ENCODE measurements at places on chromosomes 11 and 22.

- DNase-seq = no peak
Observed at GRCh38 chr11:86741839-86742805, 58.2 kb upstream of the PRSS23 start.

DNA sequence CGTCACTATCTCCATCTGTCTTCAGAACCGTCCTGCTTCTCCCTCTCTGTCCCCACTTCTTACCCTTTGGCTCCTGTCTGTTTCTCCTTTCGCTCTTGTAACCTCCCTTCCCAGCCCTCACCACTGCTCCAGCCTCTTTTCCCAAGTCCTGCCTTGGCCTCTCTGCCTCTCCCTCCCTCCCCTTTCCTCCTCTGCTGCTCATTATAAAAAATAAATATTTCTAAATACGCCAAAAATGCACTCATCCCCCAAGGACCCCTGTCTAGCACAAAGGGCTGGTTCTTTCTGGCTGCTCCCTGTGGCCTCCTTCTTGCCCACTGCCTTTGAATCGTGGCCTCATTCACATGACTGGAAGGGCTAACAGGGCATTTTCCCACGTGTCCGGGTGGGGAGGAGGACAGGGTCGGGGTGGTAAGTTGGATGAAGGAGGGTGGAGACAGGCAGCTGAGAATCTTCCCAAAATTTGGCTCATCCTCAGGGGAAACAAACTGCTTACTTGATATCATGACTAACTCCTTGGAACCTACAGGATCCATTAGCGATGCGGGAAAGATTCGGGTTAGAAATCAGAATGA, 26.4 kb upstream of the OAF start:
- DNase-seq = no peak

- no peak for DNase-seq
Observed at GRCh38 chr11:92779746-92780145, 189.7 kb upstream of the MTNR1B start.

DNA sequence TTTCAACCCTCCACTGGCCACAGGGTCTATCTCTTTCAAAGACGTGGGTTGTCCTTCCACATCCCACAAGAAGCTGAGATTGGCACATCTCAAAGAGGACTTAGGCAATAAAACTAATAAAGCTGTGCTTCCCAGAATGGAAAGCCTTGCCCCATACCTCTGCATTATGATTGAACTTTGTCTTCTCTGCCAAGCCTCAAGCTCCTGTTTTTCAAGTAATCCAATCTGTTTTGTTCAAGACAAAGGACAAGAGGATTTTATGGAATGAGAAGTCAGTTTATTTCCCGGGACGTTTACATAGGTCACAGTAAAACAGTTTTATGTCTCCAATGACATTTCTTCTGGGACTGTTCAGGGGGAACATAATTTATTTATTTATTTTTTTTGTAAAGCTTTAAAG, 108.4 kb downstream of the GALNT18 start:
- no peak for DNase-seq

DNA sequence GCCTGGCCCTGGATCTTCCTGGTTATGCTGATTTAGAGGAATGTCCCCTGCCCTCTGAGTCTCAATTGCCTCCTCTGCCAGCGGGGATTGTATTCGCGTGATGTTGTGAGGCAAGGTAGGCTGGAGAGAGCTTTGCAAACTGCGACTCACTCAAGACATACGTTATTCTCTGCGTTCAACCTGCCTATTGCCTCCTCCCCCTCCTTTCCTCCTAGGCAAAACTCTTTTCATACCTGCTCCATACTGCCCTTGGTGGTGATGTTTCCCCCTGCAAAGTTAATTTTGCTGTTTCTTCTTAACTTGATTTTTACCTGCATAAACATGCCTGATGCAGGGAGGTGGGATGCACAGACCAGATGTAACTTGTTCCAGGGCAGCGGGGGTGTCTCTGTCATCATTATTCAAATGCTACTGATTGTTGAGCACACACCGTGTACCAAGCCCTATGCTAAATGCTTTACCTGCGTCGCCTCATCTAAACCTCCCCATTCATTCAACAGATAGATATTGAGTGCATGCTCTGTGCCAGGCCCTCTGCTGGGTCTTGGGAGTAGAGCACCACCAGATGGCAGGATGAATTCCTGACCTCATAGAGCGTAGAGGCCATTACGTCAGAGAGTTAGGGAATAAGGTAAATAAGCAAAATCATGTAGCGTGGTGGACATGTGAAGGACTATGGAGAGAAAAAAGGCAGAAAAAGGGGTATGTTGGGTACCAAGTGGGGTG, 29.0 kb downstream of the SGSM1 start:
- no peak for DNase-seq

- DNase-seq = no peak
Observed at GRCh38 chr11:86785576-86785975, 14.8 kb upstream of the PRSS23 start.

DNA sequence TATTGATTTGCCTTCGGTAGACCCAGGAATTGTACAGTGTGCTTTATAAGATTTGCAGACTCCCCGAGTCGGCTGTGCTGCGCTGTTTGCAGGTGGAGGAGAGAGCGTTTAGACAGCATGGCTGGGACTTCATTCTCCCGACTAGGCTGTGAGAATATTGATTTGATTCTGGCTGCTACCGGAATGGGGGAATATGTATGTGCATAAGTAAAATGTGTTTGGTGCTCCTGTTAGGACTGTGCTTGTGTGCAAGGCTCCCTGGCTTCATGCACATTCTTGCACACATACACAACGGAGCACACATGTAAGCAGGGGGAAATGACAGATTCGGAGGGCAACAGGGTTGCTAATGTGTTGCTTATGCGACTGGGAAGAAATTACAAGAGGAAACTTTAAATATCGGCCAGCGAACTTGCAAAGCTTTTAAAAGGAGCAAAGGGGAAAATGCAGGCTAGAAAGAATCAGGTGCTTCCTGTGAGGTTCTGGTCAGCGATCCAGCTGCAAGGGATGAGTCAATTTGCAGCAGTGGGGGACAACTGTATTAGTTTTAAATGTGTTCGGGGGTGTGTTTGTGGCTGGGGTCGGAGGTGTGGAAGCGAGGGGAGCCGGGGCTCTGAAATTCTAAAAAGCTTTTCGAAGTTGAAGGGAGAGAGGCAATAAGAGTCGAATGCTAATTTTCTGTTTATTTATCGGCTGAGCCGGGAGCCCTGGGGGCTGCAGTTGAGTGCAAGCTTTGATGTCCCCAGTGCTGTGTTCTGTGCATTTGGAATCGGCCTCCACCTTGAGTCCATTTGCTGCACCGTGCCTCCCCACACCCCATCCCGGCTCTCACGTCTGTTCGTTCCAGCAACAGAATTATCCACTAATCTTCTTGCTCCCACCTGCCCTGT, 731 bp downstream of the NTM start:
- DNase-seq = no peak

All from fibroblast of skin of left biceps (primary cell).